ENCODE measurements at places on chromosomes 11 and 22.

GRCh38 chr11:69554849-69555248, 73.4 kb downstream of the LINC01488 start:
- no peak for DNase-seq

DNA sequence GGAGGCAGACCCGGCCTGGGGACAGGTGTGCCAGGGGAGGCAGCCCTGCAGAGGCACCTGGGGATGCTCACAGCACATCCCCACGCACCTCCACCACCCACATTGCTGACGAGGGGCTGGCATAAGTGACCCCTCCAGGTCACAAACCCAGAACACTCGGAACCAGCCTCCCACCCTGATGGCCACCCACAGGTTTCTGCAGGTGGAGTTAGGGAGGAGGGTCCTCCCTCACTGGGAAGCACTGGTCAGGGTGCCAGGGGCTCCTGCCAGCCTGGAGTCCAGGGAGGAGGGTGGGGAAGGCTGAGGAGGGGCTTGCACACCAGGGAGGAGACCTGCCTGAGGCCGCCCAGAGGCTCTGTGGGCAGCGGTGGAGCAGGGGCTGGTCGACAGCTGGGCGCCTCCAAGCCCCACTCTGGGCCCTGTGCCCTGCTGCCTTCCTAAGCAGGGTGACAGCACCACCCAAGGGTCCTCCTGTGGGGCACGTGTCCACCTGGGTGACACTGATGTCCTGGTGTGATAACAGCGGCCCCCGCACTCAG, 51.0 kb upstream of the CARS1 start:
- no peak for DNase-seq

GRCh38 chr22:49139492-49140151, 688.1 kb downstream of the BRD1 start:
- DNase-seq, result no peak

DNA sequence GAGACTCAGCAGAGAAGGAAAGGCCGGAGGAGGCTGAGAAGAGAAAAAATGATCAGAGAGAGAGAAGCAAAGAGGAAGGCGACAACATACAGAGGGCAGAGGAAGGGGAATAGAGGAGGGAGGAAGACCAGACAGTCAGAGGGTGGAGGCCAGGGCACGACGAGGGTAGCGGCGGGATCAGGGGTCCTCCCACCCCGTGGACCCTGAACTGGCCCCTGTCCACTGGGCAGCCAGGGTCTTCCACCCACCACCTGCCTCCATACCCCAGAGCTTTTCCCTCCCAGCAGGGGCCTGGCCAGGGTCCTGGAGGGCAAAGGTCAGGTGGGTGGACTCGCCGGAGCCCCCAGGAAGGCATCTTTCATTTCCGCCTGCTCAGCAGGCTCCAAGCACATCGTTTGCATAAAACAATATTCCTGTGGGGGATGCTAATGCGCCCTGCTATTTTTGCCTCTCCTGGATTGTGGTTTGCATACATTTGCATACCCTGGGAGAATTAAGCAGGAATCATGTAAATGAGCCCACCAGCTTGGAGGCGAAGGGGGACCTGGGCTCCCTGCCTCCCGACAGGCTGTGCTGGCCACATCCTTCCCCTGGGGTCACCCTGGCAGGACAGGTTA, 394.1 kb downstream of the MN1 start:
- no peak for DNase-seq

DNA sequence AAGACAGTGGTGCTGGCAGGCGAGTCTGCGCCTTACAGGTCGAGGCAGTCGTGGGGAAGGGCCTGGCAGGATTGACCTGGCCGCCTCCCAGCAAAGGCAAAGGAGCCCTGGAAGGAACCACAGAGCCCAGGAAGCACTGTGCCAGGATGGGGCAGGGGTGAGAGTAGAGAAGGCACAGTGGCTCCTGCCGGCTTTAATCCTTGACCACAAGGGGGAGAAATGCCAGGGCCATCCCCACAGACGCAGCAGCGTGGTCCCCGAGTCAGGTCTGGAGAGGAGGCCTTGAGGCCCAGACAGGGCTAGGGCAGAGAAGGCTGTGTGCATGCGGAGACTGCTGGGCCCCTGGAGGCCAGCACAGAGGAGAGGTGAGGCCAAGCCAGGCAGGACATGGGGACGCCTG, 9.9 kb upstream of the NDUFS8 start:
- no peak for DNase-seq

DNA sequence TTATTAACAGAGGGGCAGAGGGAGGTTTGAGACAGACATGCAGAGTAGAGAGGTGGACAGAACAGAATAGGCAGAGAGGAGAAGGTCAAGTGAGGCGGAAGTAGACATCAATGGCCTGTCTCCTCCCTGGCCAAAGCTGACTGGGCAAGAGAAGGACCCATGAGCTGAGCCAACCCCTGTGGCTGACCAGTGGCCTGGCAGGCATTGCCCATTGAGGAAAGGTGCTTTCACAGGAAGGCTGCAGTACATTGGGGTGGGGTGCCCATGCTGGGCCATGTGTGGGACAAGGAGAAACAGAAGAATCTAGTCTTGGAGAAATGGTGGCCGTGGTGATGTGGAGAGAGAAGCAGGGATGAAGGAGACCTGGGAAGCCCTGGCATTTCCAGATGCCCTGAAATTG, 76.0 kb downstream of the MYEOV start:
- no peak for DNase-seq

- DNase-seq, result no peak
Measured at GRCh38 chr11:69499186-69499917, 17.9 kb downstream of the LINC01488 start.

DNA sequence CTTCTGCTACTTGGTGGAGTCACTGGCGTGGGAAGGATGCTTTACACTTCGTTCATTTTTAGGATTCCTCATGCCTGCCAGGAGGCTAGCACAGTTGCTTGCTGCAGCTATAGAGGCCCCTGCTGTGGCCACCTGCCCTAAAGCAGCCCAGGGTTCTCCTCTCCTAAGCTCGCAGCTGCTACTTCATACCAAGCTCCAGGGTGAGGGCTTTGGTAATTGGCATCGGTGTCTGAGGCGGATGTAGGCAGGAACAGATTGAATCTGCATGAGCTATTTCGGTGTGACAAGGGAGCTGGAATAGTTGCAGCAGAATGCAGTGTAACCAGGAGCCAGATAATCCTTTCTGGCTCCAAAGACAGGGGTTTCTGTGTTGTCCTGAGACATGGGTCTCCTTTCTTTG, 133.1 kb downstream of the MICAL2 start:
- no peak for DNase-seq

GRCh38 chr11:86610559-86611341, 61.7 kb downstream of the ME3 start:
- no peak for DNase-seq

DNA sequence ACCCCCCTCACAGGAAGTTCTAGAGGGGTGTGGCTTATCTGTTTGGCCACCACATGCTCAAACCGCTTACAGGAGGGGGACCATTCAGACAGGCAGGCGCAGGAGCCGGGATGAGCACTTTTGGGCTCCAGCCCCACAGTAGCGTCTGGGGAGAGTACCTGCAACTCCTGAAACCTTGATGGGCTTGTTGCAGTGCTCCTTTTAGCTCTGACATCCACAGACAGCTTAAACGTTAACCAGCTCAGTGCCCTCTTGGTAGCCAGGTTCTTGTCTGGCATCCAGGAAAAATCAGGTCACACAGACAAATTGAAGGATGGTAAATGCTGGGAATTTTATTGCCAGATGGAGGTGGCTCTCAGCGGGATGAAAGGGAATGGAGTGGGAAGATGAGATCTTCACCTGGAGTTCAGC, 326.3 kb downstream of the ETS1 start:
- DNase-seq, result no peak
